ENCODE measurements at places on chromosomes 5 and 9. TPM values are rescaled to one million over a fixed set of nuclear protein-coding genes. Genes with fewer than 3 reads are reported as not detected.

OR1Q1 gene
- not detected for total RNA-seq

INSYN2B gene
- 5.2 TPM for total RNA-seq

PTGDS gene
- not detected for total RNA-seq

CYFIP2 gene
- 10.3 TPM for total RNA-seq

AKNA gene
- 12.5 TPM for total RNA-seq

SLC6A19 gene
- total RNA-seq, result not detected

FRMPD1 gene
- not detected for total RNA-seq

BAAT gene
- under 0.01 TPM for total RNA-seq

GLDC gene
- 0.34 TPM for total RNA-seq

PTGES gene
- total RNA-seq, result 4.0 TPM

IQGAP2 gene
- 0.17 TPM for total RNA-seq

NREP gene
- 51.0 TPM for total RNA-seq

PCDHGA9 gene
- 1.9 TPM for total RNA-seq

SPATA31E1 gene
- not detected for total RNA-seq

PCDHA5 gene
- total RNA-seq, result not detected

COL23A1 gene
- not detected for total RNA-seq

FRMD3 gene
- total RNA-seq, result 0.59 TPM

SPATA31D4 gene
- total RNA-seq, result not detected

GMCL2 gene
- not detected for total RNA-seq

INSL4 gene
- not detected for total RNA-seq

SPATA31A7 gene
- not detected for total RNA-seq

FGF1 gene
- total RNA-seq, result 2.2 TPM

MSX2 gene
- total RNA-seq, result 2.2 TPM

SGTB gene
- 9.8 TPM for total RNA-seq

FBP2 gene
- not detected for total RNA-seq

SPAAR gene
- 0.34 TPM for total RNA-seq

SPINK13 gene
- not detected for total RNA-seq

ZBED3 gene
- total RNA-seq, result 1.5 TPM

ANXA2R gene
- total RNA-seq, result 1.6 TPM

NUTM2F gene
- total RNA-seq, result not detected

LEAP2 gene
- 0.34 TPM for total RNA-seq

KIF12 gene
- total RNA-seq, result not detected

MYMK gene
- not detected for total RNA-seq

HTR1A gene
- total RNA-seq, result not detected

IL11RA gene
- 13.8 TPM for total RNA-seq

TMEM171 gene
- total RNA-seq, result 3.0 TPM

GFRA3 gene
- total RNA-seq, result not detected

TMEM252 gene
- total RNA-seq, result not detected

BARX1 gene
- total RNA-seq, result not detected

PHF24 gene
- 0.74 TPM for total RNA-seq

SPINK1 gene
- not detected for total RNA-seq

ANKRD31 gene
- total RNA-seq, result under 0.01 TPM

EPB41L4B gene
- 0.45 TPM for total RNA-seq

FOXD4L6 gene
- not detected for total RNA-seq

NUDT12 gene
- 11.3 TPM for total RNA-seq

PPP3R2 gene
- total RNA-seq, result not detected

MGAT4B gene
- 97.2 TPM for total RNA-seq

CDO1 gene
- 19.0 TPM for total RNA-seq

CCNI2 gene
- total RNA-seq, result not detected

CER1 gene
- not detected for total RNA-seq

CYSTM1 gene
- 12.3 TPM for total RNA-seq

SPTAN1 gene
- total RNA-seq, result 117 TPM

NME5 gene
- total RNA-seq, result 1.6 TPM

PCDHGA11 gene
- total RNA-seq, result 10.9 TPM

LRRTM2 gene
- 2.9 TPM for total RNA-seq

ANKDD1B gene
- 0.15 TPM for total RNA-seq

SOX30 gene
- 0.15 TPM for total RNA-seq

KCNT1 gene
- total RNA-seq, result not detected

DTWD2 gene
- 2.0 TPM for total RNA-seq
